Left kidney (tissue), 8 donors: ENCODE measurements at places on chromosomes 2 and 18. TPM values are rescaled to one million over a fixed set of nuclear protein-coding genes. Genes with fewer than 3 reads are reported as not detected.

DNA sequence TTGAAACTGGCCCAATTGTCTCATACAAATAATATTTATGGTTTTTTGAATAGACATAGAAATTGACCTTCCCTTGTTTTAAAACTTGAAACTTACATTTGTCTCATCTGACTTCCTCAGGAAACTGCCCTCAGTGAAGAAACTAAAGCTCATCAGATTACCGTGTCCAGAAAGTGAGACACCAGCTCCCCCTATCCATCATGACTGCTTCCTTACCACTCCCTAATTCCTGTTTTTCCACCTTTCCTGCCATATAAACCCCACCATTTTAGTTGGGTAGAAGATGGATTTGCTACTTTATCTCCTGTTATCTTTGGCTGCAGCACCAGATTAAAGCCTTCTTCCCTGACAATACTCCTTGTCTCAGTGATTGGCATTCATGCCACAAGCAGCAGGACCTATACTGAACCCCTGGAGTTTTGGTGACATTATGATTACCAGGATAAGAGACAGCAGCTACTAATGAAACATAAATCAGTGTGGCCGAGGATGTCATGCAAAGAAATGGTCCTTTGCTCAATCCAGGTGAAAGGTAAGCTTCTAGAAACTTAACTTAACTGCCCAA, 1627.6 kb upstream of the ZEB2 start:
- DNase-seq = peak; percentile 4

DNA sequence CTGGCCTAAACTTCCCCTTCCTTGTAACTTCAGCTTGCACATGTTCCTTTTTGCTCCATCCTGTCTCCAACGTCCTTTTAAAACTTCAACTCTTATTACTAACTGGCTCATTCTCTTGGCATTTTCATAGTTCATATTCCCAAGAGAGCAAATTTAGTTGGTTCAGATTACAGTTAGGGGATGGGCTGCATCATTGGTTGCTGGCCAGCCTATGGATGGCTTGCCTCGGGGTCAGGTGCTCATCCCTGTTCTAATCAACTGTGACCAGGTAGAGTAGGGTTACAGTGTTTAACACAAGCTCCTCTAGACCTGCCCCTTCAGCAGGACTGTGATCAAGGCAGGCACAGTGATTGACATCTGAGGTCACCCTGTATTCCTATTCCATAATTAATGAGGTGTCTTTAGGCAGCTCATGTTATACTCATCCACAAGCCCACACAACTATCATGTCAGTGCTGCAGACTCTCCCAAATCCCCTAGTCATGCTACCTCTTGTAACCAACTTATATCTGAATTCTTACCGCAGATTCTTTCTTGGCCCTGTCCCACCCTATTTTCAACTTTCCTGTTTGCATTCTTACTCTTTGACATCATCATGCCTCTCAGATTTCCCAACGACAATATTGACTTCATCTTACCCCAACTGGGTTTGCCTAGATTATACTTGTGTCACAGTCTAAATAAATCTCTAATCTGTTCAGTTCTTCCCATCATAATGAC, 293.3 kb downstream of the MTX2 start:
- no peak for DNase-seq

GRCh38 chr2:65032019-65032975, 23.9 kb upstream of the CEP68 start:
- DNase-seq = no peak

Gene PAX3
- polyA plus RNA-seq = 0.12 TPM

Gene FBXO48
- polyA plus RNA-seq = 2.3 TPM
